ENCODE measurements at places on chromosomes 1 and 21.

GRCh38 chr1:205422993-205423642, 1.3 kb upstream of the LEMD1 start:
- DNase-seq = no peak

GRCh38 chr1:86706018-86706635, 1.8 kb downstream of the SH3GLB1 start:
- no peak for DNase-seq

GRCh38 chr21:42258885-42259407, 40.0 kb downstream of the ABCG1 start:
- DNase-seq = no peak

DNA sequence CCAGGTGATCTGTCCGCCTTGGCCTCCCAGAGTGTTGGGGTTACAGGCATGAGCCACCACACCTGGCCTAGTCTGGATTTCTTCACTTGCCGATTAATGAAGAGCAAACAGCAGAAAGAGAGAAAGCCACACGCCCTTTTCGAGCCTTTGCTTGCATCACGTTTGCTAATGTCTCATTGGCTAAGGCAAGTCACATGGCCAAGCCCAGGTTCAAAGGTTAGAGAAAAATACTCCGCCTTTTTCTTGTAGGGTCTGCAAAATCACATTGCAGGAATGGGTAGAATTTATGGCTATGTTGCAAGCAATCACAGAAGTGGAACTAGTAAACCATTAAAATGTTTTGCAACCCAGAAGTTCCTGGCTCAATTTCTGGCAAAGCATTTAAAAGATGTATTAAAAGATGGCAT, 26.8 kb upstream of the BACH1 start:
- DNase-seq = no peak

GRCh38 chr1:89732643-89733222, 88.1 kb upstream of the LRRC8D start:
- no peak for DNase-seq

DNA sequence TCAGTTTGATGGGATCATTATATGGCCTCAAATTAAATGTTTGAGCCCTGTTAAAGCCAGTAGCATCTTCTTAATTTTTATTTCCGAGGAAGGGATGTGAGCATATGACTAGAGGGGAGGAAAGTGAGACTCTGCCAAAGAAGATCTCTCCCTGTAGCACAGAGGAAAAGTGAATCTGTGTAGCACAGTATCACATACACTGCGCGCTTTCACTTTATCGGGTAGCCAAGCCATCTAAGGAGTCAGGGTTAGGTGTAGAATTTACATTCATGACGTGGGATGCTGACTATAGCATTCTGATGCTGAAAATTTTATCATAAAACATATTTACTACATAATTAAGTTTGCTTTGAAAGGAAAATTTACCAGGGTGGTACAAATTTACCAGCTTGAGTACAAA, 24.0 kb downstream of the LRRC8D start:
- DNase-seq = no peak
